Astrocyte (in vitro differentiated cells and primary cell): ENCODE measurements at places on chromosomes 6 and 20. TPM values are rescaled to one million over a fixed set of nuclear protein-coding genes. Genes with fewer than 3 reads are reported as not detected.

DNA sequence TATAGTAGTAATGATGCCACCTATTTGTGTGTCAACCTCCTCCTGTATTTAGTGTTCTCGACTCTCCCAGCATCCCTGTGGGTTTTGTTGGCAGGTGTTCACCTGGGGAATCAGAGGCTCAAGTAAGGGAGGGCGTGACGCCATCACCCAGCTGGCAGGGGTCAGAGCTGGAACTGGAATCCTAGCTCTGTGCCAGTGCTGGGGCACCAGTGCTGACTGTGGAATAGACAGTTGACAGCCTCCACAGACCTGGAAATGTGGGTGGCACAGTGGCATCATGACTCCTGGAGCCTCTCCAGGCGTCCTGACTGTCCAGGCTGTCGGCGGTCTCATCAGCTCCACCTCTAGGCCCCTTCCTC is 102.8 kb downstream of the SYCP2 start:
- H3K36me3 ChIP-seq, result no peaks in the 10 kb centered on the region
- H3K4me1 ChIP-seq, result peaks cover 4% of the 10 kb centered on the region
- no peak overlapping the region for H3K4me3 ChIP-seq
- DNase-seq, result no peak
- H3K27me3 ChIP-seq, result peaks cover 8% of the 10 kb centered on the region

DNA sequence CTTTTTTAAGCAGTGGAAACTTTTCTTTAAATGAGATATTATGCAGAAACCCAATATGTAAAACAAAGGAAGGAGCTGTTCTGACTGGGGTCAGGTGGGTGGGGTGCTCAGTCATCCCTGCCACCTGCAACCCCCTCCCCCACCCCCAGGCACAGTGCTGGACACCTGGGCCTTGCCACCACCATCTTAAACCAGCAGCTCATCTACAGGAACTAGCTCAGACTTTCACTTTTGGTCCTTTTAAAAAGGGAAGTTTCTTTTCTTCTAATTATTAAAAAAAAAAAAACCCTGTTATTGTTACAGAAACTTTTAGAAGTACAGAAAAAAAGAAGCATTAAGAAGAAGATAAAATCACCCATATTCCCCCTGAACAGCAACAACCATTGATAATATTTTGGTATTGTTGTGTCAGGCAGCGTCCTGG is 37.1 kb downstream of the PPP1R16B start:
- H3K36me3 ChIP-seq, result no peaks in the 10 kb centered on the region
- H3K27ac ChIP-seq, result no peak overlapping the region
- no peaks in the 10 kb centered on the region for H3K27me3 ChIP-seq
- no peak for DNase-seq
- no peak overlapping the region for H3K4me3 ChIP-seq
- H3K4me1 ChIP-seq, result no peaks in the 10 kb centered on the region

DNA sequence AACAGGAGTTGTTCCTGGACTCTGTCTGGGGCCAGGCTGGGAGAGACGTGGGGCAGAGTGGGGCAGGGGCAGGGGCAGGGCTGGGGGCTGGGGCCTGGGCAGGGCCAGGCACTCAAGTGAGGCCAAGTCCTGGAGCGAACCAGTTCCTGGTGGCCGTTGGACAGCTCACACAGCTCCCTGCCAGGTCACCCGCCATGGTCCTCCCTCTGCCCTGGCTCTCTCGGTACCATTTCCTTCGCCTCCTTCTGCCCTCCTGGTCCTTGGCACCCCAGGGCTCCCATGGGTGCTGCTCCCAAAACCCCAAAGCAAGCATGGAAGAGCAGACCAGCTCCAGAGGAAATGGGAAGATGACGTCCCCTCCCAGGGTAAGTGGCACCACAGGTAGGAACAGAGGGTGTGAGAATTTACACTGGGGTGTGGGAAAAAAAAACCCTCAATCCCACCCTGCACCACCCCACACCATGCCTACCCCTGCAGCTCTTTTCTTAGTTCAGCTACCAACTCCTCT is at the start of gene MCCD1:
Gene MCCD1, plus strand, starts transcription at position 142 of the 508 bp plus-strand sequence. Its CDS starts 53 bp downstream, at position 195.
- H3K36me3 ChIP-seq, result peaks cover 34% of the 10 kb centered on the region
- H3K27me3 ChIP-seq, result no peaks in the 10 kb centered on the region
- no peak within 1 kb of the TSS for H3K4me3 ChIP-seq

DNA sequence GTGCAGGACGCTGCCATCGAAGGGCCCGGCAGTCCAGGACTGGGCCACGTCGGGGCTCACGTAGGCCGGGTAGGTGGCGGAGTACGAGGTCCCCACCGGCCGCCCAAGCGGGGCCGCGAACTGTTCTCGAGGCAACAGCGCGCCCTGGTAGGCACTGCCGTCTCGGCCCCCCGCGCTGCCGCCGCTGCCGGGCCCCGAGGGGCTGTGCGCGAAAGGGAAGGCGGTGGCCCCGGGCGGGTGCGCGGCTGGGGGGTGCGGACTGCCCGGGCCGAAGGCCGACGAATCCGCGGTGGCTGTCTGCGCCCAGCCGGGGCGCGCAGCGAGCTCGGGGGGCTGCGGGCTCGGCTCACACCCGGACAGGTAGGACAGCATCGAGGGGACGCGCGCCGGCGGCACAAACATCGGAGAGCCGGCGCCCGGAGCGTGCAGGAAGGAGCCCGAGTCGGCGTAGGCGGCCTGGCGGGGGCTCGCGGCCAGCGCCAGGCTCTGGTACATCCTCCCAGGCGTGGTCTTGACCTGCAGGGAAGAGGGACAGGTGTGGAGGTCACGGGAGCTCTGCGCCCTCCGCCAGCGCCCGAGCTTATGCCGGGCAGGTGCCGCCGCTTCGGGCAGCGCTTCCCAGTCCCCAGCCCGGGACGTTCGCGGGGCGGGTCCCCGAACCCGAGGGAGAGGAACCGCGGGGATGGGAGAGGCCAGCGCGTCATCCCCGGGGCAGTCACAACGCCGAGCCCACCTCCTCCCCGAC is 596 bp downstream of the GATA5 start:
- no peak overlapping the region for H3K27ac ChIP-seq
- no peak for DNase-seq

- no peak for DNase-seq
- H3K4me1 ChIP-seq, result no peaks in the 10 kb centered on the region
- no peak overlapping the region for H3K27ac ChIP-seq
- H3K4me3 ChIP-seq, result no peak overlapping the region
Measured at GRCh38 chr6:109001291-109001894, 93.3 kb downstream of the SESN1 start.

- H3K4me1 ChIP-seq, result no peaks in the 10 kb centered on the region
- no peak overlapping the region for H3K4me3 ChIP-seq
- no peak overlapping the region for H3K27ac ChIP-seq
Measured at GRCh38 chr6:122412001-122412400, 12.5 kb downstream of the HSF2 start.

DNA sequence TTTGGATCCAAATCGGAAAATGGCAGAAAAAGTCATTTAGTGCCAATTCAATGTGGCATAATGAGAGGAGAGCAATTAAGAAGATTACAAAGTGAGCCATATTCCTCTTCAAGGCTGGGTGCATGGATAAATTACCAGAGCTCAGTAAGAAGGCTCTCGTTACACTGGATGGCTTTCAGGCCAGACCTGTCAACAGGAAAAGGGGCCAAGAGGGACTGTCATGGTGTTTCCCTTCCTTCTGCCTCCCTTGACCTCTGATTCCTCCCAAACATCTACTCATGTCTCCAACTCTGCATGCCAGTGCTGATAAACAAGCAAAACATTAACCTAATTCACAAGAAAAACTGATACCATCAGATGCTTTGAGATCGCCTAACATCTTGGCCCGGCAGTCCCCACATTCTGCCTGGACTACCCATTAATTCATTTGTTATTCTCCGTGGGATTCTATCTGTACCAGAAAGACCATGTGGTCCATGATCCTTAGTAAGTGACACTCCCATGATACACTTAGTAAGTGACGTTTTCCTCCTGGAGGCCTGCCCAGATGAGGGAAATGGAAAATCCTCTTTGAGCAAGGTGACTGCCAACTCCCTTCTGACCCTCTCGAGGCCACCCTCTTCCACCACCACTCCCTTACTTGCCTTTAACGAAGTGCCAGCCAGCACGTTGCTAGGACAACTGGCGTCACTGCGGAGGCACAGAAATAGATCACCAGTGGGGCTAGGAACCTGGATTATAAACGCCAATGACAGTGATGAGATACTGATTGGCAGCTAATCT is 239.2 kb downstream of the GMPR start:
- H3K27me3 ChIP-seq, result no peaks in the 10 kb centered on the region
- H3K4me1 ChIP-seq, result peaks cover 7% of the 10 kb centered on the region
- no peak overlapping the region for H3K27ac ChIP-seq
- H3K4me3 ChIP-seq, result no peak overlapping the region

DNA sequence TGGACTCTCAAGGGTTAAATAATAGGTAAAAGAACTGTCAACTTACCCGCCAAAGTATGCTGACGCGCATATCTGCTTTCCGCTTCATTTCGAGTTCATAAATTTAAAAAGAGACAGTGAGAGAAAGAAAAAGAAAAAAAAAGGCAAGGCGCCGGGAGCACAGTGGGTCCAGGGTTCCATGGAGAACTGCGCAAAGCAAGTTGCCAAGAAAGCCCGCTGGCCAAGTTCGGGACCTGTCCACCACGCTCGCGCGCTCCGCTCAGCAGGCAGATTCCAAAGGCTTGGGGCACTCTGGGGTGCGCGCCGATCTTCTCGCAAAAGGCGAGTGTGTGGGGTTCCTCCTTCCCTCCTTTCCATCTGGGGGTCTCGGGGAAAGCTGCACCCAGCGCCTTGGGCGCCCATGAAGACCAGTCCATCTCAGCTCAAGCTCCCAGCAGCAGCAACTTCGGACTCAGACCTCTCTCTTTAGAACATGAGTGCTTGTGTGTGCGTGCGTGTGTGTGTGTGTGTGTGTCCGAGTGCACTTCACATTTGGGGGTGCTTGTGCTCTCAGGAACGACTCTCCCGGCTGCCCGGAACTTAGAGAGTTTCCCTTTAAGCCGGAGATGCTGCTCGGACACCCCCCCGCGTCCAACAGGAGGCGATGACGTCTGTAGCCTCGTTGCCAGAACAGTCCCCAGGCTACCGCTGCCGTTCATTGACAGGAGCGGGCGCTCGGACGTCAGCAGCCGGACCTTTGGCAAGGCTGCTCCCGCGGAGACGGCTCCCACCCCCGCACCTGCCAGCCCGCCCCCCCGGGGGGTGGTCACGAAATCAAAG is 180.0 kb downstream of the TBXT start:
- no peak overlapping the region for H3K27ac ChIP-seq
- H3K36me3 ChIP-seq, result no peaks in the 10 kb centered on the region
- H3K4me3 ChIP-seq, result peak overlapping the region; percentile 70
- H3K27me3 ChIP-seq, result peaks cover 51% of the 10 kb centered on the region

DNA sequence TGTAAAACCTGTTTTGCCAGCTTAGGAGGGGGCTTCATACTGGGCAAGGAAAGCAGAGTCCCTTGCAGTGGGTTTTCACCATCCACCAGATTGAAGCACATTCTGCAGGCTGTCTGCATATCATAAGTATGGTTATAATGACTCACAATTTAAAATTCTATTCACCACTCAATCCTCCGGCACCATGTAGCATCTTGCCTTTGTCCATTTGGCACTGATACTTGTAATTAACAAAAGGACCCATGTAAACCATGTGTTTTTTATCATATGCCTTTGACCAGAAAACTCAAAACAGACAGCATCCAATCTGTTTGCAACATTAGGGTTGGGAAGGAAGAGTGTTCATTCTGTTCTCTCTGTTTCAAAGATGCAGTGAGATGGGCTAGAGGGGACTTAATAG is 3.0 kb downstream of the CD83 start:
- no peak for DNase-seq
- no peaks in the 10 kb centered on the region for H3K27me3 ChIP-seq
- no peaks in the 10 kb centered on the region for H3K4me1 ChIP-seq

GRCh38 chr6:41428996-41429421 is 93.6 kb downstream of the NCR2 start:
- peak; percentile 55 for DNase-seq
- no peaks in the 10 kb centered on the region for H3K36me3 ChIP-seq
- H3K4me3 ChIP-seq, result no peak overlapping the region

DNA sequence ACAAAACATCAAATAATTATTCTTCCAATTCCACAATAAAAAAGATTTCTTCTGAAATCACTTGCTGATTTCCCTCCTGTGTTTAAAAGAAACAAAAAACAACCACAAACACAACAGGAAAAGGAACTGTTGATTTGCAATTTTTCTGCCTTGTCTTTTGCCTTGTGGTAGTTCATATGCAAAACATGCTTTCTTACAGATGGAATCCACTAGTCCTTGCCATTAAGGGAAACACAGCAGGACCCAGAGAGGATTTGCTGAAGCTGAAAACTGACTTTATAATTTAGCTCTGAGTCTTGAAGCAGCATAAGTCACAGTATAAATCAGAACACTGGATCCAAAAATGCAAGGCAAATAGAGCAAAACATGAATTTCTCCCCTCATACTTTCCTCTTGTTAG is 328.8 kb downstream of the PHF3 start:
- H3K27ac ChIP-seq, result no peak overlapping the region
- DNase-seq, result no peak
- no peaks in the 10 kb centered on the region for H3K27me3 ChIP-seq

- H3K4me3 ChIP-seq, result no peak overlapping the region
- DNase-seq, result no peak
- no peak overlapping the region for H3K27ac ChIP-seq
- H3K36me3 ChIP-seq, result no peaks in the 10 kb centered on the region
- peaks cover 67% of the 10 kb centered on the region for H3K27me3 ChIP-seq
- no peaks in the 10 kb centered on the region for H3K4me1 ChIP-seq
Measured at GRCh38 chr20:57257701-57258453, 8.6 kb downstream of the BMP7 start.

GRCh38 chr6:92479831-92480230 is 939.5 kb downstream of the EPHA7 start:
- peak; percentile 41 for DNase-seq
- no peaks in the 10 kb centered on the region for H3K4me1 ChIP-seq
- H3K36me3 ChIP-seq, result no peaks in the 10 kb centered on the region
- H3K4me3 ChIP-seq, result no peak overlapping the region

- H3K27ac ChIP-seq, result no peak overlapping the region
- peak; percentile 62 for DNase-seq
- no peak overlapping the region for H3K4me3 ChIP-seq
Measured at GRCh38 chr20:24465730-24466129, 3.7 kb upstream of the SYNDIG1 start.

The HLA-DMB gene
- 0.11 and 0.24 TPM in 2 replicates for total RNA-seq

The HMGA1 gene
- total RNA-seq, result 109 and 199 TPM in 2 replicates

The ANGPT4 gene
- total RNA-seq, result 0.05 and 0.12 TPM in 2 replicates

The GSTA3 gene
- not detected in 2 replicates for total RNA-seq

The PPDPF gene
- 251 and 268 TPM in 2 replicates for total RNA-seq

The GTF3C6 gene
- 105 and 116 TPM in 2 replicates for total RNA-seq

The SIM1 gene
- total RNA-seq, result not detected in 2 replicates

The BANF2 gene
- not detected in 2 replicates for total RNA-seq

The DCBLD1 gene
- 36.8 and 44.9 TPM in 2 replicates for total RNA-seq

The PRICKLE4 gene
- total RNA-seq, result 3.1 and 3.4 TPM in 2 replicates
